ENCODE measurements at places on chromosomes 1 and 21.
A peak's percentile ranks its signal among the peaks of the same experiment; 100 is the strongest.

DNA sequence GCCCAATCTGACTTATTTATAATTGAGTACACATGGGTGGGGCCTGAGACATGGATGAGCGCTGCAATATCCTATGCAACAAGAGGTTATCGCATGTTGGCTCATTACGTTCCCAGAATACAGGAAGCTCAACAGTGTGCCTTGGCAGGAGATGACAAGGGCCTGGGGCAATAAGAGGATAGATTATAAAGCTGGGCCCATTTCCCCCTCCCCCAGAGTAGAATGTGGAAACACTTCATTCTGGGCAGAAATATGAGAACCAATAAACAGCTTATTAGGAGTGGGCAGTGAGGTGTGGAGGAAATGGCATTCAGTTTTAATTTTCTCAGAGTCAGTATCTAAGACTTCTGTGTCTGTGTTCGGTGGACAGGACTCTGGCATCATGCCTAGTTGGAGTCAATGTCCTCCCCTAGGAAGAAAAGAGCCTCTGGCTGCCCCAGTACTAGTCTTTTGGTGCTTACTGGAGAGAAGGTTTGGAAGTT is 92.8 kb downstream of the PIK3R3 start:
- DNase-seq: no peak

DNA sequence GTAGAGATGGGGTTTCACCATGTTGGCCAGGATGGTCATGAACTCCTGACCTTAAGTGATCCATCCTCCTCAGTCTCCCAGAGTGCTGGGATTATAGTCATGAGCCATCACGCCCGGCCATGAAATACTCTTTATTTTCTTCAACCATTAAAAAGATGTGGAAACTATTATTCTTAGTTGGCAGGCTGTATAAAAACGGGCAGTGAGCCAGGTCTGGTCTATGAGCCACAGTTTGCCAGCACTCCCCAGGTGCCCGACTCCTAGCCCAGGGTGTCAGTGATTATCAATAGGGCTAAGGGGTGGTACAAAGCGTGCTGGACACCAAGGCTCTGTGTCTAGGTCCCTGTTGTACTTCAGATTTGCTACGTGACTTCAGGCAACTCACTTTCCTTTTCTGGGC is 3.7 kb upstream of the TMEM61 start:
- DNase-seq: no peak

GRCh38 chr1:55402142-55402541 is 187.0 kb upstream of the USP24 start:
- DNase-seq: no peak

DNA sequence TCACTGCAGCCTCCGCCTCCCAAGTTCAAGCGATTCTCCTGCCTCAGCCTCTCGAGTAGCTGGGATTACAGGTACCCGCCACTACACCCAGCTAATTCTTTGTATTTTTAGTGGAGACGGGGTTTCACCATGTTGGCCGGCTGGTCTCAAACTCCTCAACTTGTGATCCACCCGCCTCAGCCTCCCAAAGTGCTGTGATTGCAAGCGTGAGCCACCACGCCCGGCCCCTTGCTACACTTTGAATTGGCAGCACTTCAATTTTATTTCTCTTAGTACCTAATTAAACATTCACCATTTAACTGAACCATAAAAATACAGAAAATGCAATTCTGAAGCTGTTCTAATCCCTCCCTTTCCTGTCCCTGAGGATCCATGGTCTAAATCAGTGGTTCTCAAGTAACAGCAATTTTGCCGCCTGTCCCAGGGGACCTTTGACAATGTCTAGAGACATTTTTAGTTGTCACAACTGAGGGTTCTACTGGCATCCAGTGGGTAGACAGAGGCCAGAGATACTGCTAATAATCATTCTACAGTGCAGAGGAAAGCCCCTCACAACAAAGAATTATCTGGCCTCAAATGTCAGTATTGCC is 4.3 kb upstream of the BCL2L15 start:
- no peak for DNase-seq

DNA sequence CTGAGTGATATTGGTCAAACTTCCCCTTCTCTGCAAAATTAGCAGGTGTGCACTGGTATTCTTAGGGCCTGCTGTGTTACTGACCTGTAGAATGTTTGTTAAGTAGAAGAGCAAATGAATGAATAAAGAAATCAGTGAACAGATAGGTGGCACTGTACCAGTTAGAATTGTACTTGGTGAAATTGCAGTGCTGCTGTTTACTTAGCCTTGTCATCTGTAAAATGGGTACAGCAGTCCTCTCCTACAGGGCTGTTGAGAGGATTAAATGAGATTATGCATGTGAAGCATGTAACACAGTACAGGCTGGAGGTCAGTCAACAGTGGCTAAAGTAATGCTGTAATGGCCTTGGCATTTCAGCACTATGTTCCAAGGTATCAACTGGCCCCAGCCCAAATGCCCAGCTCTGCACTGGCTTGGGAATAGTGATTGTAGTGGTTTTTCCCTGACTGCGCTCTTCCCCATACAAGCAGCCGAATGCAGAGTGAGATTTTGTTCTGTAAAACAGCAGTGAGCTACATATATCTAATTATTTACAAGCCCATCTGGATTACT is 10.5 kb downstream of the VANGL1 start:
- no peak for DNase-seq

- no peak for DNase-seq
Observed at GRCh38 chr1:244712669-244713068, 59.7 kb downstream of the DESI2 start.

DNA sequence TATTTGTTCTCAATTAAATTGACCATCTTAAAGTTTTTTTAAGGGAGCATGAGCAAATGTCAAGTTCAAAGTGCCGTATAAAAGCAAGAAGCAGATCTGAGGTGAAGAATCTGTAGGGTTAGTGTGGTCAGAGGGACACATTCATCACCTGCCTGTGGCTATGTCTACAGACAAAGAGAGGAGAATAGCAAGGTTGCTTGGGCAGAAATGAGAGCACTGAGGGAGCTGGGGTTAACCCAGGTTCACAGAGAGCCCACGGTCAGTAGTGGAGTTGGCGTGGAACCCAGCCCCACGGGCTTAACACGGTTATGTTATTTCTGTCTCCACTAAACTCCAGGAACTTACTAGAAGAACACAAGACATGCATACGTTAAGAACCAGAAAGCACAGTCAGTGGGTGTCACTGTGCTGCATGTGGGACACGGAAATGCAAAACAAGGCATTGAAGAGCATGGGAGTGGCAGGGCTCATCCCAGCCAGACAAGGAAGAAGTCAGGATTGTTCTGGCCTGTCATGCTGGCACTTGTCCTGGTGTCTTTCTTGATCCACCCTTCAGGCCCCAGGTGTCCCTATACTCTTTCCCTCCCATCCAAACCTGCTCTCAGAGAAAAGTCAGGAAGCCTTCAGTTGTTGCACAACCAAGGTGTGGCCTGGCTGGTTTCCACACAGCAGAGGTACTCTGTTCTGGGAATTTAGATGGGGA is 95.5 kb upstream of the IVNS1ABP start:
- DNase-seq: no peak

DNA sequence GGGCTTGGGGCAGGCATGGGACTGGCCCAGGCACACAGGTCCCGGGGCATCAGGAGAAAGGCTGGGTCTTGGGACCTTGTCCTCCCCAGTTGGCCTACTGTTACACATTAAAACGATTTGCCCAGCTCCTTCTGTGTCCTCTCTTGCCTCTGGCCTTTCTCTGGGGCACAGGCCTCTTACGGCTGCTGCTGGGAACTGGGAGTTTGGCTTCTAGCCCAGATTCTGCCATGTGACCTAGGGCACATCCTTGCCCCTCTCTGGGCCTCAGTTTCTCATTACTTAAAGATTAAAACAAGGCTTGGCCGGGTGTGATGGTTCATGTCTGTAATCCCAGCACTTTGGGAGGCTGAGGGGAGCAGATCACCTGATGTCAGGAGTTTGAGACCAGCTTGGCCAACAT is 14.0 kb downstream of the KDF1 start:
- DNase-seq: no peak

- DNase-seq: no peak
Observed at GRCh38 chr21:41169701-41170100, 1.7 kb downstream of the BACE2 start.

DNA sequence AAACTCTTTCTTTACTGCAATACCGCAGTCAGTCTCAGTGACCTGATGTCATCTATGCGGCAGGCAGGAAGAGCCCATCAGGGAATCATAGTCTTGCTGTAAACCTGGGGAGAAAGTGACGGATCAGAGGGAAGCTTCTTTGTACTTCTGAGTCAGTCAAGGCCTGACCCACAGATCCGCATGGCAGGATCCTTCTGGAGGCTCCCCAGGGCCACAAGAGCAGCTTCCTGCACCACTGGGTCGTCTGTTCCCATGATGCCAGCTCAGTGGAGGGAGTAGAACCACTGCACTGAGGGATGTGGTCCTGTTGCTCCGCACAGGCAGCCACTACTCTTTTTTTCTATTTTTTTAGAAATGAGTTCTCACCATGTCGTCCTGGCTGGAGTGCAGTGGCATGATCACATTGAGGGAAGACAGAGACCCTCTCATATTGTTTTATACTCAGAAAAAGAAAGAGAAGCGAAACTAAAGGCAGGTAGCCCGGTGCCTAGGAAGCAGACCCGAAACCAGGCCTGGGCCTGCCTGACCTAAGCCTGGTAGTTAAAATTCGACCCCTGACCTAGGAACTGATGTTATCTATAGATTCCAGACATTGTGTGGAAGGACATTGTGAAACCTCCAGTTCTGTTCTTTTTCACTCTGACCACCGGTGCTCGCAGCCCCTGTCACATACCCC is 6.3 kb upstream of the ERVH48-1 start:
- DNase-seq: peak; percentile 75

DNA sequence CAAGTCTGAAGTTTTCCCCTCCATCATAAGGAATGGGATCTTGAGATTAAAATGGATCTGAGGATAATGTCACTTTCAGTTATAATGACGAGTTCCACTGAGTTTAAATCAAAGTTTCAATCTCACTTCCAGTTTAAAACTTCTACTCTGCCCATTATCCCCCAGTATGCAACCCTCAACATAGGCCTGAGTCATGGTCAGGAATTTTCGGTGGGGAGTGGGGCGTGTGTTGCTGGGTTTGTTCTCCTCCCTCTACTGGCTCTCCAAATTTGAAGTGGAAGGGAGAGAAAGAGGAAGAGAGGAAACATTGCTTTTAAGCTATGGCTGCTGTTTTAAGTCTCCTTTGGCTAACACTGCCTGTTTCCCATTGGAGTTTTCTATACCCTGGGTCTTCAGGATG is 152.9 kb downstream of the TM2D1 start:
- peak; percentile 31 for DNase-seq

DNA sequence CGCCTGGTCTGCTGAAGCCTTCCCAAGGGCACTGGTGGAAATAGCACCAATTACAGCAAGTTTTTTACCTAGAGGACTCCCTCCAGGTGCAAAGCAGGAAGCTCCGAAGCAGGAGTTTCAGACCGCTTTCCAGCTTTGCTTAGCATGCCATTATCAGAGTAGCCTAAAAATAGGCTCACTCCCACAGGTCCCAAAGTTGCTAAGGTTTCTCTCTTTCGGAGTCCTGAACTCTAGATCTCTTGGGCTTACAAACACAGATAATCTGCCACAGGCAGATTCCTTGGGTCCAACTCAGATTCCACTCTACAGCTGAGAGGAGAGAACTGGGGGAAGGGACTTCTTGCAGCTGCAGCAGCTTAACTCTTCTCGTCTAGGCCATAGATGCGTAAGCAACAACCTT is 22.5 kb downstream of the ZMYND12 start:
- peak; percentile 34 for DNase-seq

DNA sequence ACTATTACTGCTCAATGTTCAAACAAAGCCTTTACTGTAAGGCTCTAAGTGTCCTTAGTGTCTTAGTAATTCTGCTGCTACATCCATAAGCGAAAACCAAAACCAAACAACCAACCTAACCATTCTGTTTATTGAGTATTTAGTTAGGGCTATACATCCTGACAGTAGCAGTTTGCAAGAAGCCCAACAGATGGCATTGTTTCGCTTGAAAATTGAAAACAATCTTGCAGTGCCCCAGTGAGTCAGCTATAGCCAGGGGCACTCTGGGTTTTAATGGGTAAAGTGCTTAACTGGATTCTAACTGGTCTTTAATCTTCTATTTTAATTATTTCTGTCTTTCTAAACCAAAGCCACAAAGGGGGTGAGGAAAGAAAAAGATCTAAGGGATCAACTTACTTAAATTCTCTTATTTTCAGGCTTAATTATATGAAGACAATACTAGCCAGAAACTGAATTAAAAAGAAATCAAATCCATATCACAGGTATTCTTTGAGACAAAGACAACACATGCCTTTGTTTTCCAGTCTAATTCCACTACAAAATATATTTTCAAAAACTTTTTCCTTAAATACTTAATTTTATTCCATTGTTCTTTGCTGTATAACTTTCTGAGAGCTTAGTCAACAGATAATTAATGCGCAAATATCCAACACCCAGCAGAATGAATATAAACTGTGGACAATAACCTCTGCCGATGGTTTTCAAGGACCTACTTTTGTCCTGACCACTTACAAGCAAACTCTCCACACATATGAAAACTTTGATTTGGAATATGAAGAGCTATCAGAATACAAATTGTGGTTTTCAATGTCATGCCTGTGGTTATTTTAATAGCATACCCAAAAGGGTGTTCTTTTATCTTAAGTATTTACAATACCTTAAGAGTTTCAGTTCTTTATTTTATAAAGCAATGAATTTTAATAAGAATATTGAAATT is 15.2 kb downstream of the POGZ start:
- DNase-seq: peak; percentile 86

GRCh38 chr1:167173516-167174184 is 47.0 kb upstream of the POU2F1 start:
- peak; percentile 82 for DNase-seq

DNA sequence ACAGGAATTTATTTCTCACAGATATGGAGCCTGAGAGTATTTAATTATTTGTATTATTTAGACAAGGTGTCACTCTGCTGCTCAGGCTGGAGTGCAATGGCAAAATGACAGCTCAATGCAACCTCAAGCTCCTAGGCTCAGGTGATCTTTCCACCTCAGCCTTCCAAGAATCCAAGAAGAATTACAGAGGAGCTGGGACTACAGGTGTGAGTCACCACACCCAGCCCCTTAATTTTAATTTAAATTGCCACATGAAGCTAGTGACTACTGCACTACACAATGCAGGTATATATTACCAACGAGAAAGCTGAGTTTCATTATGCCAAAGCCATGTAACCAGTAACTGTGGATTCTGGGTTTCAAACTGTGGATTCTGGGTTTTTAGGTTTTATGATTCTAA is 2.1 kb downstream of the KHDC4 start:
- DNase-seq: peak; percentile 48

DNA sequence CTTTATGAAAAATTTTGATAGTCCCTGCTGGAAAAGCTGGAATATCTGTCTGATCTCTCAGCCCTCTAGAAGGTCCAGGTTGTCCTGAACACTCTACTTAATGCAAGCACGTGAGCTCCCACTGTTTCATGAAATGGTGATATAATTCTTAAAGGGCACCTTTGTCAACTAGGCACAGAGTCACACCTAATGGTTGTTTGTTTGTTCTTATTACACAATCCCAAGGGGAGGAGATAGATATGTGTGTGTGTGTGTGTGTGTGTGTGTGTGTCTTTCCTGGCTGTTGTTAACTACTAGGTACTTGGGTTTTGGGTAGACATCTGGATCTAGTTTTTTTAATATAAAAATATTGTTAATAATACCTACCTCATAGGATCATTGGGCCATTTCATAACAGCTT is 63.9 kb downstream of the GRIK1 start:
- DNase-seq: no peak
